HEK293T (cell line): ENCODE measurements at places on chromosomes 13 and 19.
A peak's percentile ranks its signal among the peaks of the same experiment; 100 is the strongest.

DNA sequence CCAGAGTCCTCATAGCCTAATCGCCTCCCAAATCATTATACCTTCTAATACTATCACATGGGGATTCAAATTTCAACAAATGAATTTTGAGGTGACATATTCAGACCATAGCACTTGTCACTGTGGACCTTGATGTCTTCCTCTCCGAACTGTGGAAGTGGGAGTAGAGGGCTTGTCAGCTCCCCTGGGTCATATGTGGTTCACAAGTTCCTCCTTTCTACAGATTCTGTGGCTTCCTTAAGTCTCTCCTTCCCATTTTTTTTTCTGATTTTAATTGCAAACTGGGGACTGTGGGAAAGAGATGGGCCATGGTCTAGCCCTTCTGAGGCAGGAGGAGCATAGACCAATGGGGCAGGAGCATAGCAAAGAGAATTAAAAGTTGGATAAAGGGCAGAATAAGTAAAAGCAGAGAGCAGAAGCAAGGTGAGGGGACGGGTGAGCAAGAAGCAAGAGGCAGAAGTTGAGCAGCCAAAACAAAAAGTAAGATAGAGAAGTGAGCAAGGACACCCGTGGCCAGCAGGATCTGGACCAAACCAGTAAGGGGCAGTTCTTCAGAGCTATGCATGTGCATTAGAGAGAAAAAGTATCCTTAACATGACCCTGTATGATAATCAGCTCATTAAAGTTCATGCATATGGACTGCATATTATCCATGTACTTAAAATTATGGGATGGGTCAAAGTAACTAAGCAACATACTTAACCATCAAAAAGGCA lies 2.6 kb upstream of the SIGLEC7 start:
- DNase-seq, result no peak

GRCh38 chr19:54188215-54188871 lies 1.0 kb downstream of the MBOAT7 start:
- DNase-seq, result no peak

- no peak for DNase-seq
These were observed 11.7 kb downstream of the LCP1 start for GRCh38 chr13:46170268-46170667.

DNA sequence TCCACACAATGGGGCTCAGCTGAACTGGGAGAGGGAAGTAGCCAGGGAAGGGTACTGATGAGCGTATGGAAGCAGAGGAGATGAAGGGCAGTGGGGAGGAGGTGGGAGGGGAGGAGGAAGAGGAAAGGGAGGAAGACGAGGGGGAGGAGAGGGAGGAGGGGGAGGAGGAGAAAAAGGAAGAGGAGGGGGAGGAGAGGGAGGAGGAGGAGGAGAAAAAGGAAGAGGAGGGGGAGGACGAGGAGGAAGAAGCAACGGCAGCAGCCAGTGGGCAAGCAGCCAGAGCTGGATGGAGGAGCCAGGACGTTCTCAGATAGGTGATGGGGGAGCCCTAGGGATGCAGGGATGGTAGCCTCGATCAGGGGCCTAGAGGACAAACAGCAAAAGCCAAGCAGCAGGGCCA lies 5.6 kb downstream of the CERS4 start:
- no peak for DNase-seq

- DNase-seq, result no peak
These were observed 143.2 kb upstream of the ZNF536 start for GRCh38 chr19:30228835-30229524.

- DNase-seq, result no peak
These were observed 181.4 kb downstream of the KLF5 start for GRCh38 chr13:73240193-73240592.

GRCh38 chr13:91399189-91400062 lies 1.0 kb downstream of the GPC5 start:
- DNase-seq, result no peak

DNA sequence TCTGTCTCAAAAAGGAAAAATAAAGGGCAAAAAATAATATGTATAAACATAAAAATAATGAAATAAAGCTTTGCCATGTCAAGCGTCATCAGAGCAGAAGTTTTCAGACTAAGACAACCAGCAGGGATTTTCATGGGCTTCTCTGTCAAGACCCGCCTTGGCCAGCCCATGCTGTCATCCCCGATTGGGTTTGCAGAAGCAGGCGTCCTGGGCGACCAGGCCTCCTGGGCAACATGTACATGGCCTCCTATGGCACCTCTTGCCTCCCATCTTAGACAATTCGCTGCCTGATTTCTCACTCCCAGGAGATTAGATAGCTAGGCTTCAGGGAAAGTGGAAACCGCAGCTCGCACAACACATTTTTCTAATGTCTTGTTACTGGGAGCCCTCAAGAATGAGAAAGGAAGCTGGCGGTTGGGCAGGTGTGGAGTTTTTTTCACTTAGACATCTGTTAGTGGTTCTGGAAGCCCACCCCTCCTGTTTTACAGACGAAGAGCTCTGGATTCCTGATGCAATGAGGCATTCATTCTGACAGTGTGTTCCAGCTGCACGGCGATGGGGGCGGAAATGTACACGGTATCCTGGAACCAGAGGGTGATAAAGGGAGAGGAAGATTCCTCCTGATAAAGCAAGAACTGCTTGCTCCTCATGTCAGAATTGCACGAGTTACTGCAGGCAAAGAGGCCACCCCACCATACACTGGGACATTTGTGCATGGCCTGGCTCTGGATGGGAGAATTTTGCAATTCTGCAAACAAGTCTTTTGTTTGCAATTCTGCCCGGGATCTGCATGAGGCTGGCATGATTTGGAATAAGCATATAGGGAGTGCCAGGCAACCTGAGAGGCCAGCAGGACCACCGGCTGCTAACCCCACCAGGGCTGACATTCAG lies 47.4 kb upstream of the KATNAL1 start:
- no peak for DNase-seq

- DNase-seq, result no peak
These were observed 70.2 kb downstream of the SPACA7 start for GRCh38 chr13:112446347-112446861.

DNA sequence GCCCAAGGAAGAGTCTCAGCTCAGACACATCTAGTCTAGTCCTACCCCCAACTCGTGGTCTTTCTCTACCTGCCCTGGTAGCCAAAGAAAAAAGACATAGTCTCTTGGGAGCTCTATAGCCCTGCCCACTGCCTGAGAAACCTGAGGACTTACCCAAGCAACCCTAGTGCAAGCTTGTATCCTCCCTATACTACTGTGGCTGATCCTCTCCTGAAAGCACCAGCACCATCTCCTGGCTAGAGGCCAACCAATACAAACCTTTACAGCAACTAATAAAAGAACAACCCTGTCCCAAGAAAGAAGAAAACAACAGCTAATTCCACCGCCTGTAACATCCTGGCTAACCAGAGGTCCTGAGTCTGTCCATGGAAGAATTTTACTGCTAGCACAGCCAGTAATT lies 532.4 kb downstream of the SLITRK6 start:
- peak; percentile 37 for DNase-seq
